ENCODE measurements at places on chromosomes 7 and 10.

GRCh38 chr10:122419876-122420623 is 34.4 kb upstream of the ARMS2 start:
- DNase-seq: no peak

GRCh38 chr10:98128802-98129201 is 5.7 kb upstream of the R3HCC1L start:
- no peak for DNase-seq

DNA sequence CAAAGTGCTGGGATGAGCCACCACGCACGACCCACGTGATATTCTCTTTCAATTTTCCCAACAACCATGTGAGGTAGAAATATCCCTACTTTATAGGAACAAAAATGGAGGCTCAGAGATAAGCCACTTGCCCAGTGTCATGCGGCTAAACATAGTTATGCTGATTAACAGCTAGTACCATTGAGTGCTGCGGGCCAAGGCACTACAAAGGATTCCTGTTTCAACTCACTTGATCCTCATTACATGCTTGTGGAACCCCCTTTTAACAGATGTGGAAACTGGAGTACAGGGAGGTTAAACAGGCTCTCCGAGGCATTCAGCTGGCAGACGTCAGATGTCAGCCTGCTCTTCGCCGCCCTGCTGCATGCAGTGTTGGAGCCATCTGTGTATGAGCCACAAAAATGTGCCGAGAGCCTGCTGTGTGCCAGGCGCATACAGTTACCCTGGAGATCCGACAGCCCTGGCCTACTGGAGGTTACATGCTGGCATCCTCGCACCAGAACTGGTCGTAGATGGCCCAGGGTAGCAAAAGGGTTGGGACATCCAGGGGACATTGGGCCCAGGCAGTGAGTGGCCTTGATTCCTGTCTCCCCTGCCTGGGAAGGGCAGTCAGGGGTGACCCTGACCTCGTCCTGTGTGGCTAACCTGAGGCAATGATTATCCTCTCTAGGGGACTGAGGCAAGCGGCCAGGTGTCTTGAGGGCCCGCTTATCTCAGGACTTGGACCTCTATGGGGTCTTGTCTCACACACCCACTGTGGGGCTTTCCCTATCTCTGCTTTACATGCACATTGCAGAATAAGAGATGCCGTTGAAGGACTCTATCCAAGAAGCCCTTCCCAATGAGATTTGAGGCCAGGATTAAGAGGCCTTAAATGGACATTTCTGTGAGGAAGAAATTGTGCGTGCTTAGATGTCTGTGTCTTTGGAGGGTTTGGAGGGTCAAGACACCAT is 18.5 kb upstream of the SRGN start:
- DNase-seq: no peak

DNA sequence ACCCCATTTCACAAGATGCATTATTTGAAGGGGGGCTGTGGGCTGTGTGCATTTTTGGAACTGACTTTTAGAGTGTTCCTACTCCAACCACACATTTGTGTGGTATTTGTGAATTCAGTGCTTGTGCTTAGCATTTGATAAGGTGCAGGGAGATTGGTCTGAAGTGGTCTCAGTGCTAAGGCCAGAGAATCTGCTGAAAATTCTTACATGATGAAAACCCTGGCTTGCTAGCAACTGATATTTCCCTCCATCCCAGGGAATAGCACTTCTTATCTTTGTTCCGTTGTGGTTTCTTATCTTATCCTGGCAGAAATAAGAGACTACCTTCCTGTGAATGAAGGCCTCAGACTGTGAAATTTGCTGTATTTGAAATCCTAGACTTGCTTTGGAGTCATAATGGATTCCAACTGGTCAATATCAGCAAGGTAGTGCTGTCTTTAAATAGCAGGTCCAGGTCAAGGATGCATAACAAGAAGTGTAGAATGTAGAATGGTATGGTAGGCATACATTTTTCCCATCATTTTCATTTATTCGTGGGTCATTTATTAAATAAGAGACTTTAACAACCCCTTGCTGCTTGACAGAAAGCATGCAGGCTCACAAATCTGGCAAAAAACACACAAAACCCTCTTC is 986.9 kb downstream of the REEP3 start:
- no peak for DNase-seq

- peak; percentile 92 for DNase-seq
These were observed 148.7 kb upstream of the RSU1 start for GRCh38 chr10:16965740-16966447.

DNA sequence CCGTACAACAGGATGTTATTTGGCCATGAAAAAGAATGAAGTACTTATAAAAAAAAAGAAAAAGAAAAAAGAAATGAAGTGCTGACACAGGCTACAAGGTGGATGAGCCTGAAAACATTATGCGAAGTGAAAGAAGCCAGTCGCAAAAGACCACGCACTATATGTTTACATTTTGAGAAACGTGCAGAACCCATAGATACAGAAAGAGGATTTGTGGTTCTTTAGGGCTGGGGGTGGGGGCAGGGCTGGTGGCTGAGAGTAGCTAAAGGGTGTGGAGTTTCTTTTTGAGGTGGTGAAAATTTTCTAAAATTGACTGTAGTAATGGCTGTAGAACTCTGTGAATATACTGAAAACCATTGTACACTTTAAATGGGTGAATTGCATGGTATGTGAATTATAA is 86.0 kb upstream of the FAM20C start:
- DNase-seq: no peak

DNA sequence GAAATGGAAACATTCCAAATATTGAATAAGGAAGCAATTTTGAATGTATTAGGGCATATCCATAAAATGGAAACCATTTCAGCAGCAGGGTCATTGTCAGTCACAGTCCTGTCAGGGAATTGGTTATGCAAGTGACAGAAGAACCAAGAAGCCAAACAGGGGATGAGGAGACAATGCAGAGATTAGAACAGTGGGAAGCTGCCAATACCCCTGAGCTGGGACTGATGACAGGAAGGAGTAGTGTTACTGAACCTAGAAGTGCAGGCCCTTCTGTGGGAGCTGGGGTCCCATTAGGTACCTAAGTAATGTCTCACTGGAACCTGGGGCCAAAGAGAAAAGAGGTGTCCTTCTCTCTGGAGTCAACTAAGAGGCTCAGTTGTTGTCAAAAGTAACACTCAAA is 37.6 kb upstream of the NPSR1 start:
- no peak for DNase-seq

GRCh38 chr7:143485500-143485899 is 7.8 kb downstream of the TAS2R41 start:
- DNase-seq: no peak

GRCh38 chr10:15879058-15879457 is 18.8 kb upstream of the MINDY3 start:
- DNase-seq: no peak

DNA sequence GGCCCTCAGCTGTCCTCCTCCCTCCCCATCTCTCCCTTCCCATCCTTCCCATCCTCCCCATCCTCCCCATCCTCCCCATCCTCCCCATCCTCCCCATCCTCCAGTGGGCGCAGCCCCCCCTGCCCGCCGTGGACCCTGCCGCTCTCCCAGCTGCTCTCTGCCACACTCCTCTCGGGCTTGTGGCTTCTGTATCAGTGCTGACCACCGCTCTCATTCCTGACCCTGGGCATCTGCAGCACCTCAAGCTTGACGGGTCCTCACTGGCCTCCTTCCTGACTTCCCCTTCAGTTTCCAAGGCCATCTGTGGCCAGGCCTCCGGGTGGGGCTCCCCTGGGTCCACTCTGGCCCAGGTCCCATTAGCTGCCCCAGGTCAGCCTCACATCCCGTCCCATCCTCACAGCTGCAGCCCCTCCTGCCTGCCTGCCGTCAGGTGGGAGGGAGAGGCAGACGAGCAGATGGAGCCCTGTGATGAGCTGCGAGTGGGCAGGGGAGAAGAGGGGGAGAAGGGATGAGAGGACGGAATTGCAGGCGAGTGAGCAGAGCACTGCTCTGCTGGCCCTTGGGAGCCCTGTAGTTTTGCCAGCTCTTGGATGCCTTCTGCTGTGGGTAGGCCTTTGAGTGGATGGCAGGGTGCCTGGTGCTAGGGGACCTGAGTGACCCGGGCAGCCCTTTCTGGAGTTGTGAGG is 35.7 kb downstream of the LHPP start:
- no peak for DNase-seq

DNA sequence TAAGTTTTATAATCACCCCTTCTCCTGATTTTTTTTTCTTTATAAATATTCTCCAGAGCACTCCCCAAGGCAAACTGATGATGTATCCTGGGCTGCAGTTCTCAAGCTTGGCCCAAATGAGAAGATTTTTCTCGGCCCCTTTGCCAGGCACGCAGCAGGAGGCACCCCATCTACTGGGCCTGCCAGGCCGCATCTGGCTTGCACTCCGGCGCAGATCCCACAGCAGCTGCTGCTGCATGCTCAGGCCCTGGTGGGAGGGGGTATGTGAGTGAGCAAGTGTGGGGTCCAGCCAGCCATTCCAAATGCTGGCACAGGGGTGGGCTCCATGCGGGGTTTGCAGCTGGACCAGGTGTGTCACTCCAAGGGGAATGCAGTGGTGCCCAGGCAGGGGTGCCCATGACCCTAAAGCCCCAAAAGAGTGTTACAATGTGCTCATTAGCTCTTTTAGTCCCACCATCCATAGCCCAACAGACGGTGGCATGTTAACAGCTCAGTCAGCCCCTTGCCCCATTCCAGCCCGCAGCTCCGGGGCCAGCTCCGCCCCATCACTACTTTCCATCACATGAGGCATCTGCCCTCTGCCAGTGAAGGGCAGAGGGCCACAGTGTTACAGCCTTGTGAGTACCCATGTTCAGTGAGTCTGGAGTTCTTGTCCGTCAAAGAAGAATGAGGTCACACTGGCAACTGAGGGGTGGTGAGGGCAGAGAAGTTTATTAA is 25.9 kb downstream of the OAT start:
- DNase-seq: no peak
